ENCODE measurements at places on chromosomes 5 and 9. TPM values are rescaled to one million over a fixed set of nuclear protein-coding genes. Genes with fewer than 3 reads are reported as not detected.

GRCh38 chr5:74007193-74007592, 381.2 kb downstream of the ARHGEF28 start:
- DNase-seq, result no peak

ANKRD55 gene
- not detected for total RNA-seq

DNA sequence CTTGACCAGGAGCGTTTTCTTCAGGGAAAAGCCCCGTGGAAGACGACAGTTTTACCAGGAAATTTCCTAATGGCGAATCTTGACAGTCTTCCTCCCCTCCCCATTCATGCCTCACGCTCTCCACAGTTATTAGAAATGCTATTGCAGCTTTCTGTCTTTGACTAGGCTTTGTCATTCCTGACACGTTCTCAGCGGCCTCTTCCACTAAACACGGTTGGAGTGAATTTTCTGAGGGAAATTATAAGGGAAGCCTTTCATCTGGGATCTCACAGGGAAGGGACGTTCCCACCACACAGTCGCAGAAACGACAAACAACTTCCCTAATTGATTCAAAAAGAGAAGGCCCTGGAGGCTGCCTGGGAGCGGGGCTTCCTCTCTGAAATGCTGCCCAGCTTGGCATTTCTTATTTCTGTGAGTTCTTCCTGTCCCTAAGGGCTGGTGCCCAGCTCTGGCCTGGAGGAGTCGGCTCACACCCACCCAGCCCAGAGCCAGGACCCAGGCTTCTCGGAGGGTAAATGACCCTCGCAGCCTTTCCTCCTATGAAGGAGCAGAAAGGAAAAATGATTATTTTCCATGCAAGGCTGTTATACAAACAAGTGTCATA, 57.1 kb upstream of the PPP1R26 start:
- no peak for DNase-seq

DNA sequence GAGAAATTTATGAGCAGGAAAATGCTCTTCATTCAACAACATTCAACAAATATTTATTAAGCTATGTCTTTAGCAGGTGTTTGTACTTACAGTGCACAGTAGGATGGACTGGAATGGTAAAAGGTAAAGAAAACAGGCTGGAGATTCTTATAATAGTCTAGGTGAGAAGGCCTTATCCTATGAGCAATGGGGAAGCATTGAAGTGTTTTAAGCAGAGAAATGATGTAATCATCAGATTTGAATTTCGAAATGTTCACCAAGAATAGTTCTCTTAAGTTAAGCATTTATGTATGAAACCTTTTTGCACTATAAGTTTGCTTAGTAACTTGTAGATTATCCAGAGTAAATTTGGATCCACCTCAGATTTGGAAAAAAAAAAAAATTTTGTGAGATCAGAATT, 209.3 kb downstream of the NR3C1 start:
- DNase-seq, result no peak

- DNase-seq, result no peak
Measured at GRCh38 chr5:94508461-94509148, 109.8 kb downstream of the KIAA0825 start.

GRCh38 chr5:158614951-158615350, 484.8 kb downstream of the EBF1 start:
- DNase-seq, result no peak

DNA sequence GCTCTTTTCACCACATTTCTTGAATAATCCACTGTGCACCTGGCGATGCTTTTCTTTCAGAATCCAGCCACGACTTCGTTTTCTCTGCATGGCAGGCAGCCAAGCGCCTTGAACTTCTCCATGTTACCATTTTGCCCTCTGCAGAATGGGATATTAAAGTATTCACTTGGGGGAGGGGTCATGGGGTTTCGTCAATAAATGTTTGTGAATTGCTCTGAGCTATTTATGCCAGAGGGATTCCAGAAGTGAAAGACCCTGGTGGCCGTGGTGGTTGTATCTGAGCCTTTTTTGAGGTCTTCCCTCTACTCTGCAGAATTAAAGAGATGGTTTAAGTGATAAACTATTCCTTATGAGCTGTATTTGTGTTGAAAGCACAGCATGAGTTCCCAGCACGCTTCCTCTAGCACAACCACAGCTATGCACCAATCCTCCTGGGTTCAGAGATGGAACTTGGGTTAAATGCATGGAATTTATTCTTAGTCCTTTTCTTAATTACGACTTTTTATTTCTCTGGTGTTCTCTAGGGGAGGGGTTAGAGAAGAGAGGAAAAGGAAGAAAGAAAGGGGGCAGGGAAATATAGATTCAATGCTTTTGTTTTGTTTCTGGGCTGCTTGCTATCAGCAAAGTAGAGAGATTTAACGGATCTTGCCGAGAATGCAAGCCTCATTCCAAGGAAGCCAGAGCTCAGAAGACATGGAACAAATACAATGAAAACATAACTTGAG, 478.2 kb upstream of the TNC start:
- DNase-seq, result no peak

GDF9 gene
- 0.13 TPM for total RNA-seq

ROPN1L gene
- 0.83 TPM for total RNA-seq

DNA sequence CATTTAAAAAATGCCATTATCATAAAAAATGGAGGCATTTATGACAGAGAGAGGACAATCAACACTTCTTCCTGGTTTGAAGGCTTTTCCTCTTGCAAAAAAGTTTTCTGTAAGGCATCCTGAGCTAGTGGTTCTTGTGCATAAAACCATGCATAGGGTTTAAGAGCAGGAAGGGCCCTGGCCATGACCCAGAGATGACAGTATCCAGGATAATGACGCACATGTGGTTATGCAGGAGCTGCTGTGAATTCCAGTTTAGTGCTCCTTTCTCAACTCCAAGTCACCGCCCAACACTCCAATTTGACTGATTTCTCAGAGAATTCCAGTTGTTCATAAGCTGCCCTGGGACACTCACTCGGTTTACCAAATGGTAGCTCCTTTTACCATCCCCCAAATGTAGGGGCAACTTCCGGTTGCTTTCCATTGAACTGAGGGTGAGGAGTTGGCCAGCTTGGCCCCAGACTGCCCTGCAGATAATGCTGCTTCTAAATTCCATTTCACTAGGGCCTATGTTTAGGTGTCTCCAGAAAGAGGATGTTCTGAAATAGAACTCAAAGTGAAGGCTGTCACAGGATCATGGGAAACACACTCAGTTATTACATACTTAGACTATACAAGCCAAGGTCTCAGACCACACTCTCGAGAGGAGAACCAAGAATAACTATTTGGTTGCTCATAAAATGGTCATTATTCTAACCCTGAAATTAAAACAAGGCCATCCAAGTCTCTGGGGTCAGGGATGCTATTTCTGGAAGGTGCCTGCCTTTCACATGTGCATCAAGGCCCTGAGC, 179.1 kb downstream of the SLIT3 start:
- no peak for DNase-seq

GRCh38 chr5:123000731-123001130, 35.8 kb downstream of the PPIC start:
- DNase-seq, result no peak

MAP1B gene
- 3.1 TPM for total RNA-seq

DNA sequence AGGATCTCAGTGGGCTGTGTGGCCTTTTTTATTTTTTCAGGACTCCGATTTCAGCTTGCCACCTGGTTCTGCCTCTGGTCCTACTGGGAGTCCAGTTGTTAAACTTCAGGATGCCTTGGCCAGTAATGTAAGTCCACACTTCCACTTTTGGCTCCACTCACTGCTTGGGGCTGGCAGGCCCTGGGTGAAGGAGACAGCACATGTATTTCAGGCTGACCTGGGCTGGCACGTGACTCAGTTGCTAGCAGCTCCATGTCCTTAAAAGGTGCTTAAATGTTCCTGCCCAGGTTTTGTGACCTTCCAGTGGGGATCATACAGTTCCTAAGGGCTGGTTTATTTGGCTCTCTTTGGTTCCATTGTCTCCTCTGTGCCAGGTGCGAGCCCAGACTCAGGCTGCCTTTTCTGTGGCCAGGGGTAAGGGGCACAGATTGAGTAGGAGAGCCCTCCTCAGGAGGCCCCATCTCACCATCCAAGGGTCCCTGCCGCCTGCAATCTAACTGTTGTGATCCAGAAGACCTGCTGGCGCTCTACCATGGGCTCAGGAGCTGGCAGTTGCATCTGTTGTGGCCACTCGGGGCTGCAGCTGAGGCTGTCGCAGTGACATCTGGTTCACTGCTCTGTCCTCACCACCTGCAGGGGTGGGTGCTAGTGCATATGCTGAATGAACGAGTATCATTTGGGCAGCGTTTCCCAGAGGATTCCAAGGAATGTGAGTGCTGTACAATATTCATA, 19.2 kb upstream of the POMT1 start:
- DNase-seq, result no peak

GRCh38 chr5:124744170-124744971, 2.1 kb downstream of the ZNF608 start:
- no peak for DNase-seq
